ENCODE measurements at places on chromosomes 7 and 10.

DNA sequence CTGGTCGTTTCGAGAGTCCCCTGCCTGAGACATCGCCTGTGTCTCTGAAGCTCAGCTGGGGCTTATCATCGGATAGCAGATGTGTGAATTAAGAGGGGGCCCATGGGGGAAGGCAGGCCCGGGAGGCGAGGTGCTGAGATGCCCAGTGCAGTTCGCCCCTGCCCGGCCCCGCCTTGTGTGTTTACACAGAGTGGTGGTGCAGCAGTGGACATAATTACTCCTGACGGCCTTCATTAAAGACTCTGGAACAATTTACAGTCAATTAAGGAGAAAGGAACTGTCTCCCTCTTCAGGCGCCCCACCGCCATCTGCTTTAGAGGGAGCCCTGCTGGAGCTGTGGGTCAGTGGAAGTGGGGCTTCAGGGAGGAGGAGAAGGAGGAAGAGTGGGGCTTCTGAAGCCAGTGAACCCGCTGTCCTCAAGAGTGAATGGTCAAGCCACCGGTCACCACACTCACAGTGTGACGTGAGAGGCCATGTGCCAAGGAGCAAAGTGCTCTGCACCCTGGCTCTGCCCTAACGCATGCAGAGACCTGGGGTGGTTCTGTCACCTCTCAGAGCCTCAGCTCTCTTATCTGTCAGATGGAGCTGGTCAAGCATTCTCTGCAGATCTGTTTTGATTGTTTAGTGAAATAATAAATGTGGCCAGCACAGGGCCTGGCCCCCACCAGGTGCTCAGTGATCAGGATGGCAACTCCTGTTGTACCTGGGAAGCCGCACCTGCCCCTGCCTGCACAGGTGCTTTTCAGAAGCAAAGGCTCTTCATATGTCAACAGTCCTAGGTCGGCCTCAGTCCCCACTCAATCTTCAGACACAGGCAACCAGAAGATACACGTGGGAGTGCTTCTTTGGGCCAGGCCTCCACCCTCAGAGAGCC lies 65.6 kb downstream of the CDH23 start:
- DNase-seq: no peak

- DNase-seq: no peak
Measured at GRCh38 chr10:51528527-51528926, 170.9 kb downstream of the CSTF2T start.

GRCh38 chr10:99123851-99124250 lies 111.8 kb downstream of the HPSE2 start:
- DNase-seq: no peak

- no peak for DNase-seq
Measured at GRCh38 chr7:101586078-101586905, 42.8 kb downstream of the MYL10 start.

GRCh38 chr7:36942955-36943354 lies 218.7 kb upstream of the AOAH start:
- no peak for DNase-seq

GRCh38 chr7:144632724-144633123 lies 203.1 kb downstream of the TPK1 start:
- no peak for DNase-seq

DNA sequence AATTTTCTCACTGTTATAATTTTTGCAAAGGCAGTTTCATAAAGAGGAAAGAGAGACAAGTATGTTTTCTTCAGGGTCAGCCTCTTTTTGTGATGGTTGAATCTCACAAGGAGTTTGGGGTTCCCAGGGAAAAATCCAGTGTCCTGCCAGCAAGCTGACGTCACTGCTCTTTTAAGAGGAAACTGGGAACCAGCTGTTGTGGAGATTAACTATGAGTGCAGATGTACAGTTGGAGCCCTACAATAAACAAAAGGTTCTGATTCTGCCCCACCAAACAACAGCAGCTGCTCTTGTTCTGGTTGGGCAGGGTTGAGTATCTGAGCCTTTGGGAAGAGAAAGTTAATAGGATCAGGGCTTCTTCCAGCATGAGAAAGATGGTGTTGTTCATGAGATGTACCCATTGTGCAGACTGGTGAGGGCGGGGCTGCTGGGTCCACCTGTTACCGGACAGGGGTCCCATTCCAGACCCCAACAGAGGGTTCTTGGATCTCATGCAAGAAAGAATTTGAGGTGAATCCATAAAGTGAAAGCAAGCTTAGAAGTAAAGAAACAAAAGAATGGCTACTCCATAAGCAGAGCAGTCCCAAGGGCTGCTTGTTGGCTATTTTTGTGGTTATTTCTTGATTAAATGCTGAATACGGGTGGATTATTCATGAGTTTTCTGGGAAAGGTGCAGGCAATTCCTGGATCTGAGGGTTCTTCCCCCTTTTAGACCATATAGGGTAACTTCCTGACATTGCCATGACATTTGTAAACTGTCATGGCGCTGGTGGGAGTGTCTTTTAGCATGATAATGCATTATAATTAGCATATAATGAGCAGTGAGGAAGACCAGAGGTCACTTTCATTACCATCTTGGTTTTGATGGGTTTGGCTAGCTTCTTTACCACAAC lies 12.5 kb downstream of the PRF1 start:
- DNase-seq: no peak

GRCh38 chr10:94085288-94085687 lies 91.6 kb downstream of the PLCE1 start:
- DNase-seq: no peak

DNA sequence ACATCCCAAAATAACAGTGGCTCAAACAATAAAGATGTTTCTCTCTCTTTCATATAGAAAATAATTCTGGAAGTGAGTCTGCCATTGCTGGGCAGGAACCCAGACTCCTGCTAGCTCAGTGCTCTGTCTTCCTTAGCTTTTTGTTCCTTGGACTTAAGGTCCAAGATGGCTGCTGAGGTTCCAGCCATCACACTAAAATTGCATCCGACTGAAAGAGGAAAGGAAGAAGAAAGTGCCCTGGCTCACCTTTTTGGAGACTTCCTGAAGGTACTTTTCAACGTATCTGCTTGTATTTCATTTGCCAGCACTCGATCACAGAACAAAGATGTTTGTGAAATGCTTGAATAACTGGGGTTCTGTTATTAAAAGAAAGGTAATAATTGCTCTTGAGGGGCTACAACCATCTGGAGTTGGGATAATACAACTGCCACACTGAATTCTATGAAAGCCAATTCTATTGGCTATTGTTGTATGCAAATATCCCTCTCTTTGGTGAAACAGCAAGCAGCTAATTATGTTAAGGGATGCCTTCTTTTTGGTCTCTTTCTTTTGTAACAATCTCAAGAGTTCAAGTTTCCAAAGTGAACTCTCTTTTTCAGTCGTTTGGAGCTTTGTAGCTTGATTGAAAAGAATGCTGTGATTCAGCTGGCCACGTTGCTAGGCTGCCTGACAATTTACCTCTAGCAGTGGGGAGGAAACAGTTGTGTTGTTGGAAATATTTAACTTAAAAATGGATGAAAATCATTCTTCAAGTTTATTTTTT lies 83.9 kb downstream of the BAMBI start:
- no peak for DNase-seq

GRCh38 chr10:119663866-119664698 lies 12.9 kb downstream of the BAG3 start:
- DNase-seq: no peak

GRCh38 chr10:64090865-64091264 lies 569.7 kb downstream of the REEP3 start:
- no peak for DNase-seq

- DNase-seq: no peak
Measured at GRCh38 chr10:107546986-107547385, 382.5 kb upstream of the SORCS1 start.

All from GF-D8 (cell line).